Fibroblast of skin of right biceps (primary cell): ENCODE measurements at places on chromosomes 13 and 19.

DNA sequence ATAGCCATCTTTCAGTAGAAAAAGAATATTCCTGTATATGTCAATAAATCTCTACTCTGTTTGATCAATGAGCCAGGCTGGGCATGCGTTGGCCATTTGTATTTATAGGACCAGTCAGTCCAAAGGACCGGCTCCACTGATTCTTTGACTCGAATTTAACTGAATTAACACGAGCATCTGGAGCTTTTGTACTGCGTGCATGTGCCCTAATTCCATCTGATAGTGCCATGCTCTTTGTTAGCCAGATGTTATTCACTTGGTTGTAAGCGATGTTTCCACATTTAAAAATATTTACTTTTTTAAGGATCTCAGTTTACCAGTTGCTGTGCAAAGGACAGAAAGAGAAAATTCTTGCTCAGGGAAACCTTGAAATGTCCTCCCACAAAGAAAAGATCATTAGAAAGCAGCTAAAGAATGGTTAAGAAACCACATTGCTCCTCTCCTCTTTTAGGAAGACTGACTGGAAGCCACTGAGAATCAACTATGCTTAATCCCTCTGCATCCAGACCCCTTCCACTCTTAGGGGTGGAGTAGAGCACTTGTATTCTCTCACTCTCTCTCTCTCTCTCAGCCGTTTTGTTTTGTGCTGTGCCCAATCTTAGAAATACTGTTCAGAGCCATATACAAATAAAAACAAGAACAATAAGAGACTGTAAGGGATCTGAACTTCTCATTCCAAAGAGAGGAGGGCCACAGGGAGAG, 165.8 kb downstream of the DCLK1 start:
- no peak for DNase-seq

DNA sequence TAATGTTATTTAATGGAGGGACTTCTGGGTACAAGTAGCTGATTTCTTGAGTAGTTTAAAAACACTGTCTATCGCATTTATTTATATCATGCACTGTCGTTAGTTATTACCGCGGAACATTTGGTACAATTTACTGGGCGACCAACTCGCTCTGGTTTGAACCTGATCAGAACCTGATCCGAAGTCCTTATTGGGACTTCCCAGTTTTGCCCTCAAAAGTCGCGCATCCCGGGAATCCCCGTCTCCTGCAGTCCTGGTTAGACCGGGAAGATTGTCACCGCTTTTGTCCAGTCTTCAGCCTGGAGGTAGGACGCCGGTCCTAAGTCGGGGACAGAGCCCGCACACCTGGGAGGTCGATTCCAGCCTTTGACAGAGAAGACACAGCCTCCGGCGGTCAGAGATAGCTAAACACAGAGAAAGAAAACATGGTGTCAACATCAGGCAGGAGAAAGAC, 694 bp downstream of the CLN5 start:
- DNase-seq: peak; percentile 11

DNA sequence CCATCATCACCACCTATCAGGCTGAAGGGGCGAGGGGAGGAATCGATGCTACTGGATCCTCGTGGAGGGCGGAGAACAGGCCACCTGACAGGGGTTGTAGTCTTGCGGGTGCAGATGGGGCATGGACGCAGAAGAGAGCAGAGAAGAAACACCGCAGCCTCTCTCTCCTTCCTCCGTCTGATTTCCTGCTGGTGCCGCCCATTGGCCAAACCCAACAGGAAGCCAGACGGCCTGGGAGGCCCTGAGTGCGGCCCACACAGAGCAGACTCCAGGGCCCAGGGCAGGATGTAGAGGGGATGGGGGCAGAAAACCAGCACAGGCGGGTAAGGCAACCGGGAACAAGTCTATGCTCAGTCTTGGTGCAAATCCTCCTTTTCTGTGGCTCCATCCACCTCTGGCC, 15.4 kb downstream of the CEBPA start:
- DNase-seq: no peak

- DNase-seq: peak; percentile 89
These were observed 29.1 kb upstream of the CSNK1A1L start for GRCh38 chr13:37134411-37135041.

DNA sequence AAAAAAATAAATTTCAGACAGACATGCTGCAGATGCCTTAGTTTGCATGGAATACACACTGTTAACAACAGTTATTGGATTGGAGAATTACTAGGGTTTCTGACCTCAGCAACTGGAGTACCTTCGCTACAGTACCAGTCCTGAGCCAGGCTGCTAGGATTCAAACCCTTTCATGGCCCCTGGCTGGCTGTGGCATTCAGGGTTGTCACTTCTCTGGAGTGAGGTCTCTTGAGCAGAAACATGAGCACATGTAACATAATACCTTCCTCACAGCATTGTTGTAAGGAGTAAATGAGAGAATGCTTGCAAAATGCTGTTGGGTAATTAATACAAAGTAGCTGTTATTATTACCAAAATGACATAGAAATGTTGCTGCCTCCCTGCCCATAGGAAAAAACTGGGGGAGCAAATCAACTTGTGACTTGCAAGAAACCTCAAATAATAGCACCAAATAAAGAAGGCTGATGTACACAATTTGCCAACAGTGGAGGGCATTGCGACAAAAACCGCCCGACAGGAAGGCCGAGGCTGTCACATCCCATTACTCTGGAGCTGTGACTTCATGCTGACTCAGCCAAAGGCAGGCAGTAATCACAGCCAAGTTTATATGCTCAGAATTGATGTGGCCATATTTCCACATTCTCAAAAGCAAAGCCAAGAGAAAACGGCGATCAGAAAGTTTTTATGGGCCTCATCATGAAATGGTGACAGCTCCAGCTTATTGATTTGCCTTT, 100.4 kb downstream of the RFC3 start:
- peak; percentile 88 for DNase-seq

- peak; percentile 11 for DNase-seq
These were observed 4.9 kb downstream of the THAP8 start for GRCh38 chr19:36049080-36049698.

DNA sequence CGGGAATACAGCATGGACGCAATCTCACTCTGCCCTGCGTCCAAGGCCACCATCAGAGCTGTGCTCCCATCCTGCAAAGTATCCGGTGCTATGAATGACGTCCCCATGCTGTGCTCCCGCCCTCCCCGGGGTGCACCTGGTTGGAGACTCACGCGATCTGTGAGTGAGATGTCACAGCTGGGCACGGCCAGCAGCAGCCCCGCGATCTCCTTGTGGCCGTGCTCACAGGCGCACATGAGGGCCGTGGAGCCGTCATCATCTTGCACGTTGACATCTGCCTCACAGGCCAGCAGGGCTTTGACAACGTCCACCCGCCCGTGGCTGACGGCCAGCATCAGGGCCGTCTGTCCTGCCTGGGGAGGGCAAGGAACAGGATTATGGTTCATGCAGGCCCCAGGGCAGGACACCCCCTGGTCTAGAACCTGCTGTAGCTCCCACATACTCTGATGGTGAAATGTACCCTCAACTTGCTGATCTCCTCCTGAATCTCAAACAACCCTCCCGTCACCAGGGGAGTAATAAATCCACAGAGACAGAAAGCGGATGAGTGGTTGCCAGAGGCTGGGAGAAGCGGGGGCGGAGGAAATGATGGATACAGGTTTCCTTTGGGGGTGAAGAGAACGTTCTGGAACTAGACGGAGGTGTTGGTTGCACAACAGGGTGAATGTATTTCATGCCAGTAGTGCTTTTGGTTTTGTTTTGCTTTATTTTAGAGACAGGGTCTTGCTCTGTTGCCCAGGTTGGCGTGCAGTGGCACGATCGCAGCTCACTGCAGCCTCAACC, 14.5 kb upstream of the SPC24 start:
- DNase-seq: no peak

DNA sequence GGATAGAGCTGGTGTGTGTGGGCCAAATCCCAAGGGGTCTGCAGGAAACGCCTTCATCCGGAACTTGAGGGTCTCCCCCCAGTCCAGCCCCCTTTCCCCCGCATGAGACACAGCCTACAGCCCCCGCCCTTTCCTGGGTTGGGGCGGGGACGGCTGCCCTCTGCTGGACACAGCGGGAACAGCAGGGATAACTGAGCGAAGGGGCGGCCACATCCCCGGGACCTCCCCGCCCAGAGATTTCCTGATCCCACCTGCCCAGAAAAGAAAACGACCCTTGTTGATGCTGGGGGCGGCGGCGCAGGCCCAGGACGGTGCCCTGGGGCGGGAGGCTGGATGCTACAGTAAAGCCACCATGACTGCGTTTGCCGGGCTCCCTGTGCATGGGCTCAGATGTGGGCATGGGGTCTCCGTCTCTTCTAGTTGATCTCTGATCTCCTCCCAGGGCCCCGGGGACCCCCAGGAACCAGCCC, 14.2 kb downstream of the ONECUT3 start:
- peak; percentile 30 for DNase-seq

GRCh38 chr19:32241306-32241705, 104.1 kb upstream of the ZNF507 start:
- no peak for DNase-seq

GRCh38 chr13:48411147-48411794, 1.6 kb downstream of the LPAR6 start:
- no peak for DNase-seq

DNA sequence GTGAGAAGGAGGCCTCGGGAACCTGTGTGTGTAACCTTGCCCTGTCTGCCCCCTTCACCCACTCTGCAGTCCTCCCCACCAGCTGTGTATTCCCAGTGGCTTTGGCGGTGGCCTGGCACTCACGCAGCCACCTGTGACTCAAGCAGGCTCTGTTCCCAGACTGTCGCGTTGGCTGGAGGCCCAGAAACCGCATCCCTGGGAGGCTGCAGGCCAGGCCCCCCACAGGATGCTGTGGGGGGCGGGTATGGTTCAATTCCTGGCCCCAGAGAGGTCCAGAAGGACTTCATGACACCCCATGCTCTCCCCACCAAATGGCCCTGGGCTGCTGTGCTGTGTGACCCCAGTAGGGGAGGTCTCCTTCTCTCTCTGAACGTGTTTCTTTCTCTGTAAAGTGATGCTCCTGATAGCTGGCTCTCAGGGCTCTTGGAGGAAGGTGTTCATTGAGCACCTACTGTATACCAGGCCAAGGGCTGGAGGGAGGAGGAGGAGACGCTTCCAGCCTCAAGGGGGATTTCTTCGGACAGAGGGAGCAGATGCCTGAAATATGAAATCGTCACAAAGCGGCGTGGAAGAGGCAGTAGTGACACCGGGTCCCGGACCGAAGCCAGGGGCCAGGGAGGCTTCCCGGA, 1.9 kb upstream of the LINGO3 start:
- DNase-seq: peak; percentile 69

DNA sequence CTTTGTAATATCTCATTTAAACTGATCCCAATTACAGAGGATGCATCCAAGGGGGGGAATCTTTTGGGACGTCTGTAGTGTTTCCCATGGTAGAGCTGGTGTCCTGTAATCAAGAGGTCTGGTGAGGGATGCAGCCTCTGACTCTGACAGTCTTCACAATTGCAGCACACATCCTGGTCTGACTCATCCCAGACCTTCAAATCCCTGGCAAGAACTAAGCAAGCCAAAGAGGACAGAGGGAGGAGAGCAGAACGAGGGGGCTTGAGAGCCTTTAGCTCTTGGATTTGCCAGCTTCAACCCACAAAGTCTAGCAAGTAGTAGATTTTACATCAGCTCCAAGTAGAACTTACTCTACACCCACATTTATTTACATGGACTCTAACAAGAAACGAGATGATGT, 17.3 kb upstream of the FCGBP start:
- DNase-seq: peak; percentile 29

DNA sequence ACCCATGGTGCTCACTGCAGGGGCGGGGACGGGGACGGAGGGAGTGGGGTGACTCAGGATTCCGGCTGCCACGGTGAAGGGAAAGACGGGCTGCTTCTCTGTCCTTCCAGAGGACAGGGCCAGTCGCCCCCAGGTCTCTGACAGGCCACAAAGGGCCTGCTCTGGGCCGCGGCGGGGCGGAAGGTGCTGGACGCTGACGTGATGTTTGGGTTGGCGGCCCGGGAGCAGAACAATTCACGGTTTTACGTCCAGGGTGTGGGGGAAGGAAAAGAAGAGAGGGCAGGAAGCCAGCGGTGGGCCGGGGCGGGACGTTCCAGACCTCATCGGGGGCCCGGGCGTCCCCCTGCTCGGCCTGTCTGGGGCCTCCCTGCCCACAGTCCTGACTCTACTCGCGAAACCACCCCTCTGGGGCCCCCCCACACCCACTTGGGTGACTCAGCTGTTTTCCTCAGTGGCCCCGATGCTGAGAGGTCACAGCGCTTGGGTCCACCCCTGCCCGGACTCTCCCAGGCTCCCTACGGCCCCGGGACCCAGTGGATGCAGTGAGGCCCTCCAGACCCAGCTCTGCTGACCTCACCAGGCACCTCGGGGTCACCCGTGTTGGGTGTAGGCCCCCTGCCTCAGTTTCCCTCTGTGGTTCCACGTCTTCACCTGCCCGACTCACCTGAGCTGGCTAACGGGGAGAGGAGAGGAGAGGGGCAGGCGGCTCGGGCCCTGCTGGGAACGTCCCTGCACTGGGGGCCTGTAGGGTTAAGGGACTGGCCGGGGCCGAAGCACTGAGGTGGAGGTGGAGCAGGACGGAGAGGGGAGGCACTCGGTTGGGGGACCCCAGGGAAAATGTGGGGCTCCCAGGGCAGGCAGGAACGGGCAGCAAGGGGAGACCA, 29.2 kb downstream of the PIP5K1C start:
- peak; percentile 60 for DNase-seq

DNA sequence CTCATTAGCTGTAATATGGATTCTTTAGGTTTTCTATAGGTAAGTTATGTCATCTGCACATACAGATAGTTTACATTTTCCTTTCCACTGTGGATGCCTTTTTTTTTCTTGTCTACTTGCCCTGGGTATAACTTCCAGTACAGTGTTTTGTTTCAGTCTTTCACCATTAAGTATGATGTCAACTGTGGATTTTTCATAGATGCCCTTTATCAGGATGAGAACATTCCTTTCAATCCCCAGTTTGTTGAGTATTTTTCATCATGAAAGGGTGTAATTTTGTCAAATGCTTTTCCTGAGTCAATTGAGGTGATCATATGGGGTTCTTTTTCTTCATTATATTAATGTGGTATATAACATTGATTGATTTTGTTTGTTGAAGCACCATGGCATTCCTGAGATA, 43.6 kb upstream of the SACS start:
- DNase-seq: peak; percentile 64

DNA sequence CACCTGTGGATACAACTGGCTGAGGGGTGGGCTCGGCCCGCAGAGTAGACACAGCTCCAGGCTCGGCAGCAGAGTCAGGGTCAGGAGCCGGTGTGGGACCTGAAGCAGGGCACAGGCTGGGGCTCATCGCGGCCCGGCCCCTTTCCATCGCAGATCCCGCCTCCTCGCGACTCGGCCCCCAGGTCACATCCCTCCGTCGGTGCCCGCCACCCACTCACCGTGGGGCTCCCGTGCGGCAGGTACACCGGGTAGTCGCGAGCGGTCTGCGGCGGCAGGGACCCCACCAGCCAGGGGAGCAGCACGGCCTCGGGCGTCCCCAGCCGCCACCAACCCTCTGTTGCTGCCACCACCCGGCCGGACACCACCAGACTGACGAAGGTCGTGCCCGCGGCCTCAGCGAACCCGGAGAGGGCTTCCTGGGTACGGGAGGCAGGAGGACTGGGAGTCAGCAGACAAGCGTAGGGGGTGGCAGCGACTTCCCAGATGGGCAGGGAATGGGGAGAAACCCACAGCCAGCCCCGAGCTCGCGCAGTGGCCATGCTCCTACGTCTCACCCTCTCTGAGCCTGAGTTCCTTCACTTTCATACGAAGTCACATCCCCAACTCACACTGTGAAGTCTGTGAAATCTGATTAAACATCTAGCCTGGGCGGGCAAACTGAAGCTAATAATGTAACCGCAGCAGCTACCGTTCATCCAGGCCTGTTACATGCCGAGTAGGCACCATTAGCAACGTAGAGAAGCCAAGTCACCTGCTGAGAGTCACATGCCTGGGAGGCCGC, 3.7 kb downstream of the FUZ start:
- no peak for DNase-seq
